ENCODE measurements at places on chromosomes 5 and 9.

- peak; percentile 72 for DNase-seq
Measured at GRCh38 chr5:83718195-83718825, 2.3 kb downstream of the HAPLN1 start.

- DNase-seq: no peak
Measured at GRCh38 chr9:129552064-129552463, 68.8 kb downstream of the C9orf50 start.

DNA sequence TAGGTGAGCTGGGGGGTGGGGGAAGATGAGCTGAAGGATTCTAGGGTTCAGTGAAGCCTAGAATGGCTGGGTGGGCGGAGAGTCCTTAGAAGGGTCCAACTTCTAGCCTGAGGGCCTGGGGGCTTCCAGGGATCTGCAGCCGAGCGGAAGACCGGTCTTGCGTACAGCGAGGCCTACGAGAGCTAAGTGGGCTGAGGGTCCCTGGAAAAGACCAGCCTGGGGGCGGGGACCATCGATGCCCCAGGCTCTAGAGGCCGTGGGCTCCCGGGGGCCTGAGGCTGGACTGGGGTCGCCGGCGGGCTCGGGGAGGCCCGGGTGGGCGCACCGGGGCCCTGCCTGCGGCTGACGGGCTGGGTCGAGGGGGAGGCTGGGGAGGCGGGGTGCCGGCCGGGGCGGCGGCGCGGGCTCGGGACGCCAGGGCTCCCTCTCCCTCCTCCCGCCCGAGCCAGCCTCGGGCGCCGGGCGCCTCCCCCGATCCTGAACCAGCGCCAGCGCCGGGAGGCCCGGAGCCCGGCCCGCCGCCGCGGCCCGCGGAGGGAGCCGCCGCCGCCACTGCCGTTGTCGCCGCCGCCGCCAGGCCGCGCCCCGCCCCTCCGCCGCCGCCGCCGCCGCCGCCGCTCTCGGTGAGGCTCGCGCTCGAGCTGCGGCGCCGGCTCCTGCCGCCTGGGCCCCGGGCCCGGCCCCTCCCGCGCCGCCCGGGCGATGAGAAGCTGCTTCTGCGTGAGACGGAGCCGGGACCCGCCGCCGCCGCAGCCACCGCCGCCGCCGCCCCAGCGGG, at the start of gene MVB12B:
MVB12B (plus strand) TSS at position 602 of the 778 bp plus-strand sequence; CDS start at position 703, 101 bp downstream.
- peak; percentile 86 for DNase-seq

- no peak for DNase-seq
Measured at GRCh38 chr9:13083963-13084528, 195.4 kb downstream of the MPDZ start.
